ENCODE measurements at places on chromosomes 13 and 19.
A peak's percentile ranks its signal among the peaks of the same experiment; 100 is the strongest.

GRCh38 chr19:48629599-48630295, 7.4 kb downstream of the DBP start:
- no peak for DNase-seq

DNA sequence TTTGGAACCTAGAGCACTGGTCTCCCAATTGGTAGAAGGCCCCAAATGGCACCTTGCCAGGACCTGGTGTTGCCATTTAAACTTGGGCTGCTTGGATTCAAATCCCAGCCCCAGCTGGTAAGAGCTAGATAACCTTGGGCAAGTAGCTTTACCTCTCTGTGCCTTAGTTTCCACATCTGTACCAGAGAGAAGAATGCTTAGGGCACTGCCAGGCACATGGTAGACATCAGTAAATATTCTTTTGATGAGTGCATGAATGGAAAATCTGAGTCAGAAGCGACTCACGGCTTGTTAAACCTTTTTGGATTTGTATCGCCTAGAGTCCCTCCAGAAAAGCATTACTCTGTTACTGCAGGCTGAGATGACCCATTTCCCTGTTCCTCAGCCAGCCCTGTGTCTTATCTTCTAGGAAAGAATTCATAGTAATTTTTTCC, 90.9 kb downstream of the SIPA1L3 start:
- DNase-seq: no peak

- peak; percentile 36 for DNase-seq
Measured at GRCh38 chr19:51196181-51196580, 28.7 kb upstream of the CD33 start.

DNA sequence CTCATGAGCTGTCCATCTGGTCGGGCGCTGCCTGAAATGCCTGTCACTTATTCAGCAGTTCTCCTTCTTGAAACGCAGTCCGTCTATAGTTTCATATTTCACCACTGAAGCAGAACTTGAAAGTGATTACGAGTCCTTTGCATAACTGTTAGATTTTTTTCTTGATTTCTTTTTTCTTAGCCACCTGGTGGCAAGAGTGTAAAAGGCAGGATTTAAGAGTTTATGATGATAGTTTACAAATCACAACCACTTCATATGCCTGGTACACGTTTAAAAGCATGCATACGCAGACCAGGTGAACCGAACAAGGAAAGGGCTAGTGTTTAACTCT, 45.8 kb downstream of the GGACT start:
- peak; percentile 14 for DNase-seq

- DNase-seq: no peak
Measured at GRCh38 chr13:87295636-87296035, 375.5 kb upstream of the SLITRK5 start.

DNA sequence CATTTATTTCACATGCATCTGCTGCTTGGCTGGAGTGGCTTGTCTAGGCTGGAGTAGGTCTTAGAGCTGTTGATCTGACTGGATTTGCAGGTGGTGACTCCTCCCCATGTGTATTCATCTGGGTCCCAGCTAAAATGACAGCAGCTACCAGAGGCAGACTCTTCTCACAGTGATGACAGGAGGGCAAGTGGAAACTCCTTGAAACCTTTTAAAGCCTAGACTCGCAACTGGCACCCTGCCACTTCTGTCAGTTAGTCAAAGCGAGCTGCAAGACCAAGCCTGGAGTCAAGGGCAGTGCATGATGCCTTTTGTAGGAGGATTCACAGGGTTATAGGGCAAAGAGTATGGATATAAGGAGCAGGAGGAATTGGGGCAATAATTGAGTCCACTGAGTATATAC, 65.2 kb downstream of the TEX26 start:
- DNase-seq: no peak

- no peak for DNase-seq
Measured at GRCh38 chr13:108948251-108948671, 318.9 kb downstream of the MYO16 start.

GRCh38 chr19:54431255-54431838, 16.1 kb downstream of the TTYH1 start:
- DNase-seq: no peak

- DNase-seq: no peak
Measured at GRCh38 chr13:26991508-26992181, 180.0 kb downstream of the USP12 start.

DNA sequence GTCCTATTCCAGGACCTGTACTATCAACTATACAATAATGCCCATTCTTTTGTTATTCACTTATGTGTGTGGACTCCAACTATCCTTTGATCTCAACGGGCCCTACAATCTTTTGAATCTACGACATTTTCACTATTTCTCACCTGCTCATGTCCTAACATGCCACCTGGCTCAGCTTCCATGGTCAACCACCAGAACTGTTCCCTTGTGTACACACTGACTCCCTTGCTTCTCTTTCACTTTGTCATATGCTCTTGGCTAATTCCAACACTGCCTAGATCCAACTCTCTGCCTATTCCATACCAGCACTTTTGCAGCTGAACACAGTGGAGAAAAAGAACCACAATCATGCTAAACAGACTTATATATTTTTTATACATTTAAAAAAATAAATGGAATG, 53.1 kb downstream of the MICU2 start:
- no peak for DNase-seq

- no peak for DNase-seq
Measured at GRCh38 chr13:24684600-24684998, 4.4 kb downstream of the ATP12A start.

DNA sequence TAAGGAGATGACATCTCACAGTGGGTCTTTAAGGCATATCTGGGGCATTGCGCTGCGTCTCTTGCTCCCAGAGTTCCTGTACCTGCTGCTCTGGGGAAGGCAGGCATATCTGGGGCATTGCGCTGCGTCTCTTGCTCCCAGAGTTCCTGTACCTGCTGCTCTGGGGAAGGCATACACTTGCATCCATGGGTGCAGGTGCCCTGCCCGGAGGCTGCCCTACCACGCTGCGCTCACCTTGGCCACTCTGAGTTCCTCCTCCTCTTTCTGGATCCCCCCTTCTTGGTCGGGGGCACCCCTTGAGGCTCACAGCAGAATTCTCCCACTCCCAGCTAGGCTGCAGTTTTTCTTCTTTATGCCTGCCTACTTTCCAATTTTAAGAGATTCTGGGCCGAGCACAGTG, 60.9 kb upstream of the TMTC4 start:
- DNase-seq: no peak

DNA sequence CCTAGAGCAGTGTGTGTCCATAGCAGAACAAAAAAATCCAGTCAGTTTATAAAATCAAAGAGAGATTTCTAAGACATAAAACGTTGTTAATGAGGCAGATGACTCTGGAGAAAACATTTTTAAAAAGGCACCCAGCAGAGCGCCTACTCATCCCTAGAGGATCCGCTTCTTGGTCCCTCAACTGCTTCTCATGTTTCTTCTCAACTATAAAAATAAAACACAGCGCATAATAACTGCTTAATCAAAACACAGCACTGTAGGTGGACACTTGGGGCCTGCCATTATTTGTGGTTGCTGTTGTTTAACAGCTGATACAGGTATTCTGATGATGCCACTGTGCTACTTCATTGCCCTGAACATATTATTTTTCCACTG, 347.9 kb downstream of the FGF9 start:
- DNase-seq: no peak

GRCh38 chr19:5460748-5461147, 5.5 kb downstream of the ZNRF4 start:
- DNase-seq: peak; percentile 48

DNA sequence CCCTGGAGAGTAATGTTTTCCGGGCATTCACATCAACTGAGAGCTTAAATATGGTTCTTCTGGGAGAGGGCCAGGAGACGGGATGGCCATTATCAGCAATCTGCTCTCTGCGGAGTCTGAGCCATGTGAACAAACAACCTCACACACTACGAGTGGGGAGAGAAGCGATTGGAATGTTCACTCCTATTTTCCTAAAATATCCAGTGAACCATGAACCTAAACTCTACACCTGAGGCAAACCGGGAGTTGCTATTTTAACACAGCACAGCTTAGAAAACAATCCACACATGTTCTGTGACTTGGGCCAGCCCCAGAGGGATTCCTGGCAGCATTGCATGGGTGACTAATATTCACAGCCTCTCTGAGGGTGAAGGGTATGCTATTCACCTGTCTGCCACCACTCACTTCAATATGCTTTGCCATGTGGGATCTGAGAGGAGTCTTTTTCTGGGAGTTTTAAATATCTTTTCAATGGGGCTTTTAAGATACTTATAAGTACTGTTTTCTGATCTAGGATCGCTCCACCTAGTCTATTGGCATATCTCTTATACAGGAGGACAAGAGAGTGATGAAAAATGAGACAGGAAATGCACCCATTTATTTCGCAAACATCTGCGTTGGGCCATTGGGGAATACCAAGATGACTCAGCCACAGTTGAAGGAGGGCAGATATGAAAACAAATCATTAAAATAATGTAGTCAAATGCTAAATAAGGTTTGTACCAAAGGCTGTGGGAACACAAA, 72.6 kb upstream of the SERP2 start:
- DNase-seq: no peak

DNA sequence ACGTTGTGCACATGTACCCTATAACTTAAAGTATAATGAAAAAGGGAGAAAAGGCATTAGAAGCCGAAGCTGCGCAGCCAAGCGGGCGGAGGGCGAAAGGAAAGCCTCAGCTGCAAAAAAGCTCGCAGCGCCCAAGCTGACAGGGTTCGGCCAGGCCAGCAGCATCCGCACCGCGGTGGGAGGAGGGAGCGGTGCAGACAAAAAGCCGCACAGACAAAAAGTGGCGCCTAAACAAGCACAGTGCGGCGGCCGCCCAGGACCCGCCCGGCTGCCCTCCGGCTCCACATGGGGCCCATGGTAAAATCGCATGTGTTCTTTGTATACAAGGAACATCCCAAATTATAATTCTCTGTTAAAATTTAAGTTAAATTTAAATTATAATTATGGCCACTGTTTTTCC, 42.4 kb downstream of the PSG3 start:
- DNase-seq: no peak

DNA sequence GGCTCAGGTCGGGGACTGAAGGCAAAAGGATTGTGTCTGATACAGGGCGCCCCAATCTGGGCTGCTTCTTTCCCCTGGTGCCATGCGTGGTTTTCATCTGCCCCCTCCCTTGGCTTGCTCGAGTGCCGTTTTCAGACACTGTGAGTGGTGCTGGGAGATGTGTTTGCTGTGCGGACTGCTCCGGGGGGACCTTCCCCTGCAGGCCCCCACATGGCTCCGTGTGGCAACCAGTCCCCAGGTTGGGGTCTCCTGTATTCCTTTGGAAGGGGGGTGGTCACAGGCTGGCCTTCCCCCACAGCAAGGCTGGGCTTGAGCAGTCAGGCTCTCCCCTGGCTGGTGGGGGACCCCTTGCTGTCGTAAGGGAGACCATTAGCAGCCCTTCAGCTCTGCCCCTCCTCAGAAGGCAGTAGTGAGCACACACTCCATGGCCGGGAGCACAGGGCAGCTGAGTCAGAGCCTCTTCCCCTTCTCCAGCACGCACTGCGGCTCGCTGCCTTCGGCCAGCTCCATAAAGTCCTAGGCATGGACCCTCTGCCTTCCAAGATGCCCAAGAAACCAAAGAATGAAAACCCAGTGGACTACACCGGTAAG, 20.6 kb upstream of the QTRT1 start:
- DNase-seq: no peak

GRCh38 chr13:49690133-49690994, 922 bp downstream of the EBPL start:
- peak; percentile 14 for DNase-seq

DNA sequence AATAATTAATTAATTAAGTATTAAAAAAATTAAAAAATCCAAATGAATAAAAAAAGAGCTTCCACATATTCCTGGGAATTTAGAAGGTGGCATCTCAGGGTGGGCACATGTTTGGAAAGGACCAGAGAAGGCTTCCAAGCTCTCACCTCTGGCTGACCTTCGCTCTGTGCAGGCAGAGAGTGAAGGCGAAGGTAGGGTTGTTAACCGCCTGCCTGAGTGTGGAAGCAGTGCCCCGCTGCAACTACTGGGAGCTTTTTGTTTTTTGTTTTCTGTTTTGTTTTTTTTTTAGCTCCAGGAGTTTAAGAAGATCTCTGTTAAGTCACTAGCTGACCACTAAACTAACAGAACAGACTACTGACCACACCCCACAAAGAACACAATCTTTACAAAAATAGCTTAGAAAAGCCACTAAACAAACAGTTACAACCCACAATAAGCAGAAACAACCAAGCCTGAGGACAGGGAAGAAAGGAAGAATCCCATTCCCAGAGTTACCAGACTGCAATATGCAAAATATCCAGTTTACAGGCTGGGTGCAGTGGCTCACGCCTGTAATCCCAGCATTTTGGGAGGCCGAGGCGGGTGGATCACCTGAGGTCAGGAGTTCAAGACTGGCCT, 11.4 kb downstream of the ZNF541 start:
- no peak for DNase-seq

- DNase-seq: no peak
Measured at GRCh38 chr13:48158290-48158689, 63.4 kb upstream of the MED4 start.

DNA sequence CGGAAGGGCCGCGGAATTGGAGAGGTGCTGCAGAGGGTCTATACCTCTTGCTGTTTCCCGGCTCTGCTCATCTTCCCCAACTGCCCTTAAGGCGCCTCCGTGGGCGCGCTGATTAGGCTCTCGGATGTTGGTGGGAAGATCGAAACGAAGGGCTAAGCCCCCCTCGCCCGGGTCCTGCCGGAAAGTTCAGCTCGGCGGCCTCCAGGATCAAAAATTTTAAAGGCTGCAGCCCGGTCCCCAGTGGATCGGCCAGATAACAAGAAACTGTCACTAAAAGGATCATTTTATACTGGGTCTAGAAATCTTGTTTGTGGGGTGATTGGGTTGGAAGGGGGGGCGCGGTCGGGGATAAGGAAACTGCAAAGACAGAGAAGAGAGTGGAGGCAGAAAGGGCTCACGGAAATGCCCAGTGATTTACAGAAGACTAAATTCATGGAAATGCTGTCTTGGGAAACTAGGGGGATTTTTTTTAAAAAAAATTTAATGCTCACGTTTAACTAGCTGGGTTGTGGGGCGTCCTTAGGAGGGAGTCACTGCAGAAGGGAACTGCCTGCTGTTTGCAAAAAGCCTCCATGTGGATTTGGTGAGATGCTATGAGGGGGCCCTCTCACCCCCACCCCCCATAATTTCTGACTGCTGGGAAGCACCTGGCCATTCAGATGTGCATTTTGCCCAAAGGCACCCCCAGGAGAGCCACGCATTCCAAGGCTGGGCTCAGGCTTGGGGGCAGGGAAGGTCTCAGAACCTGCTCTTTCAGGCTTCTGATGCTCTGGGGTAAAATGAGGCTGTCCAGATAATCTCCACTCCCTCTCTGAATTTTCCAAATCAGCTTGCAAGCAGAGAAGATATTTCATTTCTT, 7.7 kb downstream of the CDX2 start:
- DNase-seq: no peak

Measured in K562 (cell line).